ENCODE measurements at places on chromosomes 4 and X. TPM values are rescaled to one million over a fixed set of nuclear protein-coding genes. Genes with fewer than 3 reads are reported as not detected.

The ODAM gene
- not detected for polyA plus RNA-seq

The C1QTNF7 gene
- 2.0 TPM for polyA plus RNA-seq

The SRPX gene
- polyA plus RNA-seq: 54.1 TPM

The CXCL10 gene
- 0.34 TPM for polyA plus RNA-seq

The UNC5C gene
- polyA plus RNA-seq: 0.46 TPM
